ENCODE measurements at places on chromosomes 1 and 21.

DNA sequence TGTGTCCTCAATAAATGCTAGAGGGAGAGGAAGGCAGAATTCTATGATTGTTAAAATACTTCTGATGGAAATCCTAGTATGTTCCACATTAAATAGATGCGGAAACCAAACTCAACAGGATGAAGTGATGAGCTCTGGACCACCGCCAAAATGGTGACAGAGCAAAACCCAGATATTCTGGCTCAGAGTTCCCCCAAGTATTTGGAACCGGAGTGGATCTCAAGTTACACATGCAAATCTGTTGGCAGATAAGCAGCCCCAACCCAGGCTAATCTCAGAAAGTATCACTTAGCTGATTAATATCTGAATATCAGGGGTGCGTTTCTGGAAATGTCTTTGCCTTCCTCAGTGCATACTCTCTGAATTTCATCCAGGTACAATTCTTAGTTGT is 17.4 kb upstream of the GRHL3 start:
- no peak for DNase-seq

DNA sequence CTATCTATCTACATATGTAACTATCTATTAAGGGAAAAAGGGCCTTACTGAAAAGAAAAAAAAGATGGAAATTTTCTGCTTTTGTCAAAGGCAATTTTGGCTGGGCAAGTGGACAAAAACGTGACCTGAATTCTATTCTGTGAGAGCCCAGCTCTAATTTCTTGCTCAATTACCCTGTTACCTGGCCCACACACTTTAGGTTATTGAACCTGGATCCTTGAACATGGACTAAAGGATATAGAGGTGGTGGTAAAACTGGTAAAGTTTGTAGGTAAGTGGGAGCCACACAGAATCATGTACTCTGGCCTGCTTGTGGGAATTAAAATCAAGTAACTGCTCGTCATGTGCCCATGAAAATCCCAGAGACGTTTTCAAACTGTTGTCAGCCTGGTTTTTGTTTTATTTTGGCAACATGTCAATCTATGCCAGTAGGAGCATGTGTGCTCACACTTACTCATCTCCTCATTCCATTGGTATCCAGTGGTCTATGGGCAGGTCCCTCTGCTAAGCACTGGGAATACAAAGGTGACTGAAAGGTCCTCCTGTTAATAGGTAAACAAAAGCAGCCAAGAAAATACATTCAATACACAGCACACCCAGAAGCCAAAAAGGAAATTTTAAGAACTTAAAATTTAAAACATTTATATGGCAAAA is 113.7 kb upstream of the WARS2 start:
- DNase-seq = no peak

DNA sequence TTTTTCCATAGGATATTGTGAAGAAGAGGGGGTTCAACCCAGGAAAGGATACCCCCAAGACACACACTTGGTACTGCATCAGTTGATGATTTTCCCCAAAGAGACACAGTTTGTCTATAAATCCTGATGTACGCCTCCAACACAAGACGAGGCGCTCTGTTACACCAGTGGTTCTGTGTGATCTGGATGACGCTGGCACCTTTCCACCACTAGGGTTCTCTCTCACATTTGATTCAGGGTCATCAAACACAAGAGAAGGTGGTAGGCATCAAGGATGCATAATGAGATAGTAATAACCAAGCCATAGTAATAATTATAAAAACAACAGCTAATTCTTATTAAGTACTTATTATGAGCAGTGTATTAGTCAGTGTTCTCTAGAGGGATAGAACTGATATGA is 508.8 kb upstream of the ZP4 start:
- DNase-seq = no peak

GRCh38 chr1:97623220-97623619 is 297.6 kb downstream of the DPYD start:
- no peak for DNase-seq

GRCh38 chr1:185238447-185238846 is 78.6 kb downstream of the IVNS1ABP start:
- no peak for DNase-seq

- no peak for DNase-seq
These were observed 106.6 kb downstream of the VPS13D start for GRCh38 chr1:12336413-12336812.

DNA sequence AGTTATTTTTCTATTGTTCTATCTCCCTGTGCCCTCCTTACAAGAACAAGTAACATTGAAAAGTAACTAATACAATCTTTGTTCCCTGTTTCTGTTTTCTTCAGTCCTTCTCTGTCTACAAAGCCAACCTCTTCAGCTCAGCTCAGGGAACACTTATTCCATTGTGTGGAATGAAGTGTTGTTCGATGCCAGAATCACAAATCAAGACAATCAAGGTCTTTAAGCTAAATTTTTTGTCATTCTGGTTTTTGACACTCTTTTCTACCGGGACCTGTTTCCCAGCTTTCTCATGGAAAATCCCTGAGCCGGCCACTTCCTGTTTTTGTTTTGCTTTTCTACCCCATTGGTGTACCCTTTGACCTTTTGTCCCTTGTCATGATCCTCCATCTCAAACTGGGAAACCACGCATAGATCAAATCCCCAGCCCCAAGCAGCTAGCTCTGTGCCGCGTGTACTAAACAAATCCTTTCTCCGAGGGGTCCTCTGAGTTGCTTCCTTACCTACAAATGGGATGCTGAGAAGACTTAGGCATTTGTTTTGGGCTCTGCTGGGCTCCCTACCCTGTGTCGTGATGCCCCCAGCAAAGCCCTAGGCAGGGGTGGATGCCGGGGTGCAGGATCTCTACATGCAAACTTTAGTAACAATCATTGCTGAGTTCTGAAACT is 141.8 kb downstream of the TOMM20 start:
- DNase-seq = no peak

- no peak for DNase-seq
These were observed 613.3 kb upstream of the PLXNA2 start for GRCh38 chr1:208857465-208857864.

- DNase-seq = no peak
These were observed 58.6 kb upstream of the ZNF281 start for GRCh38 chr1:200468264-200469001.

DNA sequence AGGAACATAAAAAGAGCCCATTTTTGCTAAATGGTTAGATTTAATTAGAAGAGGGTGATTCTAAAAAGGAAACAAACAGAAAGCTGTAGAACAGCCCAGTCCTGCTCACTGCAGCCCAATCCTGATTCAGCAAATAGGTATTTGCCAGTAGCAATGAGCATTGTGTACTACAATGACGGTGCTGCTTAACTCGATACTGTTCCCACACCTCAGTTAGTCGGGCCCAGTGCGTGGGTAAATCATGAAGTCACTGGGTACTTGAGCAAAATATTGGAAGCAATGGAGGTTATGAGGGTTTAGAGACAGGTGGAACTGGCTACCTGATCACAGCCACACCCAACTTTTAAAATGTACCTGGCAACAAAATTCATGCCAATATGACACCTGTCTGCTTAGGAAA is 101.5 kb upstream of the ADGRL2 start:
- DNase-seq = no peak

GRCh38 chr1:221865808-221866207 is 123.9 kb upstream of the DUSP10 start:
- DNase-seq = no peak

GRCh38 chr1:217133092-217133491 is 409.9 kb upstream of the ESRRG start:
- no peak for DNase-seq

DNA sequence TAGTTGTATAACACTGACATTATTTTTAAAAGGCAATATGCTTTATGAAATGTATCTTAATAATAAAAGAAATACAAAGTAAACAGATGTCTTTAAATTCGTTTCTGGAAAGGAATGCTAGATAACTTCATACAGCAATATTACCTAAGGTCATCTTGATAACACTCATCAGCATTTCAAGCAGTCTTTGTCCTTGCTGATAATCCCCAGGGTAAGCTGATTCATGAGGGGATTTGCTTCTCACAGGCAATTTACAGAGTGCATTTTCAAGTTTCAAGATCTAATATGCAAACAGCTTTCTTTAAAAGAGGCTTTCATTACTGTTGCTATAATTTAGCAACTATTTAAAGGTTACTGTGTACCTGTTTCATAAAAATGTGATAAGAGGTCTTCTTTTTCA is 75.2 kb upstream of the NEK2 start:
- DNase-seq = no peak

GRCh38 chr1:26602378-26602959 is 72.9 kb downstream of the RPS6KA1 start:
- DNase-seq = no peak

Measured in stimulated activated CD8-positive, alpha-beta memory T cell treated with anti-CD3 and anti-CD28 coated beads, Interleukin-2, amount 100 ng/mL, for 1 hour (primary cell).